ENCODE measurements at places on chromosomes 2 and 18. TPM values are rescaled to one million over a fixed set of nuclear protein-coding genes. Genes with fewer than 3 reads are reported as not detected.

DNA sequence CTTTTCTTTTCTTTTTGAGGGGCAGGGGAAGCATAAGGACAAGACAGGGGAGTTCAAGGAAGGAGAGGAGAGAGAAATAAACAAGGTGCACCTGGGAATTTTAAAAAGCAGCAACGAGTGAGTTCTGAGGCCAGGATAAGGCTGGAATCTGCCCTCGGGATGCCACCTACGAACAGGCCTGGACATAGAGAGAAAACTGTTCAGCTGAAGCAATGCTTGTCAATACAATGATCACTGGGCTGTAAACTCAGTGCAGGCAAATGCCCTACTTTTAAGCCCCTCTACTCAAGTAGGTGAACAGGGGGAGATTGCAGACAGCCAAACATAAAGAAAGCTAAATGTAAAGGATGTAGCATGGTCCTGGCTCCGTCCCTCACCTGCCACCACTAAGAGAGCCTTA is 330.5 kb downstream of the ETAA1 start:
- no peak for DNase-seq

The SETBP1 gene
- 15.5 TPM for total RNA-seq

- DNase-seq: no peak
These were observed at the start of gene COL5A2 for GRCh38 chr2:189179570-189179950. Gene COL5A2 (minus strand): TSS chr2:189179761. CDS start chr2:189179604, 157 bp downstream.

The ST6GAL2 gene
- 0.38 TPM for total RNA-seq

The REG1B gene
- total RNA-seq: not detected

The KCNF1 gene
- 0.27 TPM for total RNA-seq

GRCh38 chr18:41599466-41599865 is 355.6 kb upstream of the PIK3C3 start:
- DNase-seq: no peak

GRCh38 chr18:74497324-74497676 is 1.1 kb downstream of the CNDP2 start:
- DNase-seq: no peak

The SLC9A2 gene
- 0.08 TPM for total RNA-seq

DNA sequence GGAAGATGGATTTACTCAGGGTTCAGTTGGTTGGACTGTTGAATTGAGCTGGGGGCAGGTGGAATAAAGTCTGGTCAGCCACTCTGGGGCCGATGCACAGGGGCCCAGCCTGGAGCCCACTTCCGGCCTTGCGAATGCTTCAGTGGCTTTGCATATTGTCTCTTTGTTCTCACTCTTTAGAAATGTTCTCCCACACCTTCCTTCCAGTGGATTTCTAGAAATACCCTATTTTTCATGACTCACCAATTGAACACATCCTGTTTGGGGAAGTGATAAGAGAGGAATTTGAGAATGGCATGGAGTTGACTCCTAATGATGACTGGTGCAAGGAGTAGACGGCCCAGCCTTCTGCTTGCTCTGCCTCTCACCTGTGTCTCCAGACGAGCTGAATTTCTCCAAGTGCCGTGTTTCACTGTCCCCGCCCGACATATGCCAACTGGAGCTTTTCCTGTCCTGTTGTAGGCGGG is 28.1 kb downstream of the ASAP2 start:
- no peak for DNase-seq

DNA sequence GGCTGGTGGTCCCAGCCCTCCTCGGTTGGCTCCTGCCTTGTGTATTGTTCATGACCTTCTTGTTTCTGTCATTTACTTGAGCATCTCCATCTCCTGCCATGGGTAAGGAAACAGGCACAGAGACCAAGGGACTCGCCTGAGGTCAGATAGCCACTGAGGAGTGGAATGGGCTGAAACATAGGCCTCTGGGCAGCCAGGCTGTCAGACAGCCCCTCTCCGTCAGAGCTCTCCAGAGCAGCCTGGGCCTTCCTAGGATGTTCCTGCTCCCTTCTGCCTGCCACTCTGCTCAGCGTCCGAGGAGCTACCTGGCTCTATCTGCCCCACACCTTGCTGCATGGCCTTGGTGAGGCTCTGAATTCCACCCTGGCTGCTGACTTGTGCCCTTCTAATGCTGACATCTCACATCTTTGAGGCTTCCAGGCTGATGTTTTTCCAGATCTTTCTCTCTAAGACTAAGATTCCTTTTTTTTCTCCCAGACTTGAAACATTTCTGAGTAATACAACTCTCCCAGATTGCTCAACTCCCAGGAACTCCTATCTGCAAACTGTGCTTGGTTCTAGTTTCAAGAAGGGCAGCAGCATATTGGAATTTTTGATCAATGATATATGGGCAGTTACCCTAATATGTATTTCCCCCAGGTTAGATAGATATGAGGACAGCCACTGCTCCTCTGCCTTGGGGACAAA is 67.7 kb downstream of the MCFD2 start:
- no peak for DNase-seq

DNA sequence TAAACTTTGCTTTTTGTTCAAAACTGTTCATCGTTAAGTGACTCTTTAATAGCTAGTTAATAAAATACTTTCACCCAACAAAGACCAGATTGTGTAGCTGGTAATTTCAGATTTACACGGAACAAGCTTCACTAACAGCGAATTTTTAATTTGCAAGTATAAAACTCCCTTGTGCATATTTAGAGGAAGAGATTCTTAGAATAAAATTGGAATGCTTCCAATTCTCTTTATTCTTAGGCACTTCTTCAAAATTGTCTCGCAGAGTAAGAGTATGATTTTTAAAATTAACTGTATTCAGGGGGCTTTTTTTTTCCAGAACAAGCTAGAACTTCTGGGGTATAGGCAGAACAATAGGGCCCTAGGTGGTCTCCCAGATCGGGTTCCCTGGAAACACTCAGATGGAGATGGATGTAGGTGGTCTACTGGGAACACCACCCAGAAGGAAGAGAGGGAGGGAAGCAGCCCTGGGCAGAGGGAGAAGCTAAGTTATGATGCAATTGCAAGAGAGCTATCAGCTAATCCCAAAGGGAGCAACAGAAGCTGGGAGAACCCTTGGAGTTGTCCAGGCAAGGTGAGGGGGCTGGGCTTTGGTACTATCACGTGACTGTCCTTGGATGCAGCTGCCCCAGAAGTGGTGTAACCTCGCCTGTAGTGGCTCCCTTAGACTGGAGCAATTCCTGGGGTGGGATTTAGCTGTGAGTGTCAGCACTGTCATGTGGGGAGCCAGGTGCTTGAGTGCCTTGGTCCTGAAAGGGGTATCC is 151.7 kb upstream of the ASB18 start:
- no peak for DNase-seq

The BMP10 gene
- total RNA-seq: 0.83 TPM

GRCh38 chr2:106953236-106953635 is 67.3 kb upstream of the ST6GAL2 start:
- no peak for DNase-seq

The CNGA3 gene
- total RNA-seq: not detected

The KCNS3 gene
- 3.7 TPM for total RNA-seq

DNA sequence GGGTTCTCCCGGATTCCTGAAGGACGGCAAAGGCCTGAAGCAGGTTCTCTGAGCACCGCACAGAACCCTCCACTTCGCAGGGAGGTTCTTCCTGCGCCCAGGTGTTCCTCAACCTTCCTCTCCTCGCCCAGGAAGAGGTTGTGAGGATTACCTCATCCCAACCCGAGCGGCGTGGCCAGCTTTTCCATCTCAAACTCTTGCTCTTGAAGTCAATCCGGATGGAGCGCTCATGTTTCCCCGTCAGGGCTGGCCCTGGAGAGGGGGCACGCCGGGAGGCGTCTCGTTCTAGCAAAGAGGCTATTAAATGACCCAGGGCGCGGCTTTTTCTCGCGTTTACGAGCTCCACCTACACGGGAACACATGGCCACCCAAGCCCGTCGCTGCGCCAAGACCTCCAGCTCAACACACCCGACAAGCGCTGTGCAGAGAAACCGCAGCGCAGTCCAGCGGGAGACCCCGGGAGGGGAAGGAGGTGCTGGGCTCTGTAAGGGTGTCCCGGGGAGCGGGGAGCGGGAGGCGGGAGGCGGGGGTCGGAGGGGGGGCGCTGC is 540 bp upstream of the RAB10 start:
- peak; percentile 80 for DNase-seq

GRCh38 chr18:48693625-48694262 is 154.9 kb downstream of the CTIF start:
- DNase-seq: no peak

The MC4R gene
- total RNA-seq: not detected

The IL1RL1 gene
- 1.1 TPM for total RNA-seq

DNA sequence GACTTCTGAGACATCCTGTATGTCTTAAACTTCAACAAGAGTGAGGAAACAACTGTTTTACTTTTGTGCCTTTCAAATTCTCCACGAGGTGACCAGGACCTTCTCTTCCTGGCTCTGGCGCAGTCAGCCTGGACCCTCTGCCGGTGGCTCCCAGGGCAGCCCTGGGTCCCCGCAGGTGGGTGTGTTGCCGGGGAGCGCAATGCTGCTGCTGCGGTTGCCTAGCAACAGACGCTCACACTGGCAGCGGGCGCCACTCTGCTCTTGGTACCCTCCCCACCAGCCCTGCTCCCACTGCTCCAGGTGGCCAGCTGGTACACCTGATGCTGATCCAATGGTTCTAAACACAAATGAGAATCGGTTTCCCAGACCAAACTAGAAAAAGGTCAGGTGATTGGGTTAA is 58.7 kb downstream of the GNAL start:
- DNase-seq: no peak

DNA sequence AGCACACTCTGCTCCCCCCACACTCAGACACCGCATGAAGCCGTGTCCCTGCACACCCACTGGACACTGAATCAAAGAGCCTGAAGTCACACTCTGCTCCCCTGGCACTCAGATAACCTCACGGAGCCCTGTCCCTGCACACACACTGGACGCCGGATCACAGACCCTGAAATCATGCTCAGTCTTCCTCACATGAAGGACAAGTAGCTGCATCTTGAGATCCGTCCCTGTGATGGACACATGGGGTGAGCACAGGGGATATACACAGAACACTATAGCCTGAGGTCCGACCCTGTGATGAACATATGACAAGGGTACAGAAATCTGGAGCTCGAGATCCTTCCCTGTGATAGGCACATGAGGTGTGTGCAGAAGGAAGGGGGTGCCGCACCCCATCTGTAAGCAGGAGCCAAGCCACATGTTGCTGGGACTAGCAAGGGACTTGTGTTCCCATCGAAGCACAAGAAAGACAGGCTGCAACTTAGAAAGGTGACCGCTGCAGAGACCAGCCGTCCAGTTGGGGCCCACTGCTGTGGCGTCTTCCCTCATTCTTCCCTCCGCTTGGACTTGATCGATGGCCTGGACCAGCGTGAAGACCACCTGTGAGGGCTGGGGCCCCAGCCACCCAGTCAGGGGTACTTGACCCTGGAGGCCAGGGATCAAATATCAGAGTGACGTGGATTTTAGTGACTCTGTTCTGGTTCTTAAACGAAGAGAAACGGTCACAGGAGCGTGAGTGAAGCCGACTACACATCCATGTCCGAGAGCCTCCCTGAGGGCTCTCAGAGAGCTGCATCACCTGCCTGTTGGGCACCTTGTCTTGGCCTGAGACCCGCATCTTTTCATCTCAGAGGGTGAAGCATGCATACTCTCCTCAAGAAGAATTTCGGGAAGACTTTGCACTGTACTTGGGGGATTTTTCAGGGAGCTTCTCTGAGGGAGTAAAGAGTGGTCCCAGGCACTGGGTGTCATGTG is 391.7 kb upstream of the SALL3 start:
- peak; percentile 55 for DNase-seq

GRCh38 chr2:96111823-96112500 is 4.4 kb downstream of the ADRA2B start:
- DNase-seq: peak; percentile 54

DNA sequence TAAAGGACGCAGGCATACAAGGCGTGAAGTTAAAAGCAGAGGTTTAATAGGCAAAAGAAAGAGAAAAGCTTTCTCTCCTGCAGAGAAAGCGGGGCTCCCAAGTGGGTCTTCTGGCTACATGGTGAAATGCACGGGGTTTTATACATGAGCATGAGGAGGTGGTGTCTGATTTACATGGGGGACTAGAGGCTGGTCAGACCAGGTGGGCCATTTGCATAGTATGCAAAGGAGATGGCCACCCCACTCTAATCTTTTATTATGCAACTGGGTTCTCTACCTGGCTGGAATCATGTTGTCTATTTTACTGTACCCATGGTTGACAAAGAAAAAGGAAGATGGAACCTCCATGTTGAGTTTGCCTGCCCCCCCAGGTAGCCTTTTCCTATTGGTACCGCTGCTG is 356.2 kb downstream of the KCNJ3 start:
- DNase-seq: no peak

- no peak for DNase-seq
These were observed 58.9 kb upstream of the ZSWIM2 start for GRCh38 chr2:186907897-186908296.

- no peak for DNase-seq
These were observed 132.0 kb downstream of the VWC2L start for GRCh38 chr2:214542866-214543265.

- no peak for DNase-seq
These were observed 89.5 kb downstream of the GORASP2 start for GRCh38 chr2:171018522-171018921.

The INHA gene
- 0.59 TPM for total RNA-seq

Data from cardiac septum (tissue), 1 donor.